A549 treated with Hydrocortisone at 1 μM for 4 hours (cell line): ENCODE measurements at places on chromosomes 6 and 20. TPM values are rescaled to one million over a fixed set of nuclear protein-coding genes. Genes with fewer than 3 reads are reported as not detected.

Gene ARHGAP40
- total RNA-seq: 0.08 TPM in 1 of 5 replicates, not detected in the others

Gene TBC1D7
- 24.4 to 28.3 TPM (median 27.2 TPM) in 5 replicates for total RNA-seq

Gene SYTL3
- 1.3 to 1.9 TPM (median 1.6 TPM) in 5 replicates for total RNA-seq

Gene MANEA
- 2.0 to 4.1 TPM (median 3.6 TPM) in 5 replicates for total RNA-seq

Gene KHDC3L
- not detected in 5 replicates for total RNA-seq

Gene TRAM2
- total RNA-seq: 29.5 to 48.0 TPM (median 38.8 TPM) in 5 replicates

Gene PKIB
- 0.59 to 0.75 TPM (median 0.73 TPM) in 5 replicates for total RNA-seq

Gene C6orf118
- 0.13 to 0.36 TPM (median 0.15 TPM) in 5 replicates for total RNA-seq

Gene CGA
- total RNA-seq: 0.24 to 0.59 TPM (median 0.39 TPM) in 5 replicates

Gene PRL
- total RNA-seq: not detected in 5 replicates

Gene TNFRSF6B
- 0.28 to 0.97 TPM (median 0.77 TPM) in 5 replicates for total RNA-seq

Gene ZNF311
- 0.11 to 0.22 TPM (median 0.15 TPM) in 5 replicates for total RNA-seq

Gene TBP
- 14.4 to 15.9 TPM (median 15.1 TPM) in 5 replicates for total RNA-seq

Gene PTCRA
- total RNA-seq: not detected in 5 replicates

Gene RRAGD
- total RNA-seq: 3.5 to 4.8 TPM (median 4.6 TPM) in 5 replicates

Gene GHRH
- not detected in 5 replicates for total RNA-seq

Gene CRISP2
- not detected in 5 replicates for total RNA-seq

Gene TRIM38
- total RNA-seq: 1.4 to 2.2 TPM (median 1.8 TPM) in 5 replicates

Gene C6orf132
- 2.7 to 3.3 TPM (median 3.1 TPM) in 5 replicates for total RNA-seq
